ENCODE measurements at places on chromosomes 1 and 21.

DNA sequence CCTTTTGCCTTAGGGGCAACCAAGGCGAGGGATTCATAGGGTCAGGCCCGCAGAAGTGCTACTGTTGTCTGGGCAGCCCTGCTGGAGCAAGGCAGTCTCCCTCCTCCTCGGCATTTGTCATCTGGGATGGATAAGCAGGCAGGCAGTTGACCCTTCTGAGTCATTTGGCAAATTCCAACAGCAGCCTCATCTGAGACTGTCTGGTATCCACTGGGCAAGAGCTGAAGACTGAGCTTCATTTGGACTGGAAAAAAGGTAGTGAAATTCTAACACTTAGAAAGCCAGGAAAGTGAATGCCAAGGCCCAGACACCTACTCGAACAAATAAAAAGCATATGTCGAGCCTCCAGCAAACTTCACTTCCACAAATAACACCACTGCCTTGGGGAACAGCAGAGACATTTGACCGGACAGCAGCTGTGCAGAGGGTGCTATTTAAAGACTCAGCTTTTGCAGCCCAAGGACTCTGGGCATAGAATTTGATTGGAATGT, 4.0 kb upstream of the ZBTB40 start:
- no peak for DNase-seq

- no peak for DNase-seq
Measured at GRCh38 chr1:161216945-161217712, 2.0 kb downstream of the FCER1G start.

DNA sequence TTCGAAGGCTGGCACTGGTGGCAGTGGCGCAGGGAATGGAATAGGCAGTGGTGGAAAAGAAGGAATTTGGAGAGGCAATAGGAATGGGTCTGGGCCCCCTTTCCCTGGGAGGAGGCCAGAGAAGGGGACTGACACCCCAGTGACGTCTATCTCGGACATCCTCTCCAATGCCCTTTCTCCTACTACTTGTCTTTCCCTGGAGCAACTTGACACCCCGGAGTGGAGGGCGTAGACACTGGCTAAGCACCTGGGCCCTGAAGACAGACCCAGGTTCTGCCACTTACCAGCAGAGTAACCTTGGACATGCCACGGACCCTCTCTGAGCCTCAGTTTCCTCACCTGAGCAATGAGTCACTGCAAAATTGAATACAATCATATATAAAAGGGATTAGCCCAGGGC, 86.8 kb downstream of the CAMK2N1 start:
- DNase-seq, result no peak

GRCh38 chr1:159979257-159979656, 25.2 kb upstream of the SLAMF9 start:
- DNase-seq, result no peak

DNA sequence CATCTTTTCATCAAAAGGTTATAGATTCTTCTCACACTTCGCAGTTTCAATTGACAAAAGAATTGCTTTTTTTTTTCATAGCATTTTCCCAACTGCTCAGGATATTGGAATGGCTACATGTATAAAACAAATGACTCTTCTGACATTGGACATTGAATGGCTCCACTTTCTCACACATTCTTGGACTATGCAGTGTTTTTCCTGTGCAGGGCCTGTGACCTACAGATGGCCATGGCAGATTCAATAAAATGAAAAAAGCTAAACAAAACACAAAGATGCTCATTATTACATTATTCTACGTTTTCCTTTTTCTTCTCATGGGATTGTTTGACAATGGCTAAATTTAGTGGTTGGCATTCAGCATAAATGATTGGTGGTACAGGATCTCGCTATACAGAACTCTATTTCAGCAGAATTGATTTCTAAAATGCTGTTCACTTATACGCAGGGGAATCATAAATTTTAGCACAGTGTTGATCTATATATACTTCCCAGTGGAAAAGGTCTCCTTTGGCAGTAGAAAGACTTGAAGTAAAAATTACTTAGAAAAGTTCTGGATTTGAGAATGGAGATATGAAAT, 115.6 kb upstream of the ADAMTS5 start:
- DNase-seq, result no peak

GRCh38 chr1:244821134-244821533, 14.3 kb upstream of the COX20 start:
- DNase-seq, result no peak

DNA sequence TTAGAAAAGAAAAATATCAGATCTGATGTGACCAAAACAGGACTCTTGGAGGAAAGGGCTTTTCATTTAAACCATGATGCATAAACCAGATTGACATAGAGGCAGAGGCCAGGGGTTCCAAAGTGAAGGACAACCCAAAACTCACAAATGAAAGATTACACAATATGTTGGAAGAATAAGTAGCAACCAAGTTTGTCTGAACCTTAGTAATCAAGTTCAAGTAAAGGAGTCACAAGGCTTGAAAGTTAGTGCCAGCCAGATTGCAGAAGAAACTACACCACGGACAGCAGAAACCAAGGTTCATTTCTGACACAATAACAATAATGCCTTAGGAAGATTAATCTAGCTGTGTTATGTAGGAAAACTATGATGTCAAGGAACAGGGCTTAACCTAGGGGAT, 124.6 kb downstream of the ZC3H11B start:
- DNase-seq, result no peak

DNA sequence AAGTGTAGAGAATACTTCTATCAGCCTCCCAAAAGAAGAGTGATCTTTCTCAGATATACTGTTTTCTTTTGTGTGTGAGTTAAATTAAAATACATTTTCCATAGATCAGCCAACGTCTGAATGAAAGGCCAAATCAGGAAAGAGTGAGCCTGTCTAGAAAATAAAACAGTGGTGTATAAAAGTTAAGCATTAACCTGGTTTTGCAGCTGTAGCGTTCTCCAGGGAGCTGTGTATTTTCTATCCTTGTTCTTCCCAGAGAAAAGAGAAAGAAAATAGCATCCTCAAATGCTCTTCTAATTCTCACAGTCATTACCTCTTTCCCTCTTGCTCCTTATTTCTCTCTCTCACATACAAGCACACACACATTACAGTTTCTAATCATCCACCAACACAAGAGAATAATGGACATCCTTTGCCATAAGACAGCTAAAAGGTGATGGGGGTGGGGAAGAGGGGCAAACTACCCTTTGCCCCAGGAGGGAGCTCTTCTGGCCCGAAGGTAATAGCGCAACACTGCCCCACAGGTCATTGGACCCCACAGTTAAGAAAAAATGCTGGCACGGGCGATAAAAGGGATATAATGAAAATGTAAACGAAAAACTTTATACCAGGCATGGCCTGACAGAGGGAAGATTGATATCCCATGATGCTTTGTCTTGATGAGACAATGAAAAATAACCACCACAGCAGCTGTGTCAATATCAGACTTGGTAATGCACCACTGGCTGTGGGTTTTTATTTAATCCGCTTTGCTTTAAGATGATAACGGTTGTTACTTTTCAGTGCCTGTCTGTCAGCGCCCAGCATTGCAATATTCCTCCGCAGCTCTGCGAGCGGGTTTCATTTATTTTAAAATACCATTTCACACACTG, 150.3 kb downstream of the NUF2 start:
- DNase-seq, result no peak

GRCh38 chr1:51922040-51922439, 43.5 kb upstream of the NRDC start:
- no peak for DNase-seq

DNA sequence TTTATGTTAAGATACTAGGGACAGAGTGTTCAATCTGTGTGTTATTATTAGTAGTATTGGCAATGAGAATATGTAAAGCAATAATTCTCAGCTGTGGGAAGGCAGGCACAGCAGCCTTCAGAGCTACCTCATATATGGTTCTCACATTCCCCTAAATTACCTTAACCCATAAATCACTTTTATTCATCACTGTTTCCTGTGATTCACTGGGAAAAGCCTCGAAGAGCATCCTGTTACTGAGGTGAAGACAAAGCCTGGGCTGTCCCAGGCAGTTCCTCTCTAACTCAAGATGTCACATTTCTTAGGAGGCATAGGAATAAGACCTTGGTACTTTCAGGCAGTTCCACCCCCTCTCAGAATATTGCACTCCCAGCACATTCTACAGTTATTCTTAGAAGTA, 965.7 kb downstream of the NCAM2 start:
- no peak for DNase-seq

- DNase-seq, result no peak
Measured at GRCh38 chr1:206537141-206537540, 29.8 kb downstream of the RASSF5 start.

GRCh38 chr1:153057375-153057774, at the start of gene SPRR2A:
SPRR2A (minus strand) TSS chr1:153057512; CDS start chr1:153056735, 777 bp downstream.
- DNase-seq, result no peak

DNA sequence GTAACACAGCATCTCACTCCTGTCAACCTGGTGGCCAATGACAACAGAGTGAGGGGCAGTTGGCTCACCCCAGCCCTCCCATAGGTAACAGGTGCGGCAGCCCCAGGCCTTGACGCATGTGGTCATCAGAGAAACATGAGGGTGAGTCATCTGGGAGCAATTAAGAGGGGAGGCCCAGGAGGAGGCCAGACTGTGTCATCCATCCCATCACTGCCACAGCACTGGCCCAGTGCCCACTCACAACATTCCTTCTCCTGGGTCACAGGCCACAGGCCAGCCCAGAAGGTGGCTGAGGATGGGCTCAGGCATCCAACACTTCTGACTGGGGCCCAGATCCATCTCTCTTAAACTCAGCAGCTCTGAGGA, 17.1 kb downstream of the TEX35 start:
- DNase-seq, result no peak

- DNase-seq, result no peak
Measured at GRCh38 chr1:12677565-12677964, 33.7 kb downstream of the AADACL4 start.

- DNase-seq, result no peak
Measured at GRCh38 chr1:98179151-98179773, 258.4 kb upstream of the DPYD start.

Data from activated naive CD4-positive, alpha-beta T cell (primary cell).